ENCODE measurements at places on chromosomes 6 and 20.
A peak's percentile ranks its signal among the peaks of the same experiment; 100 is the strongest.

- no peak for DNase-seq
Observed at GRCh38 chr20:44888226-44889103, 3.0 kb downstream of the YWHAB start.

- no peak for DNase-seq
Observed at GRCh38 chr6:52718550-52718949, 44.7 kb downstream of the GSTA2 start.

GRCh38 chr6:132728616-132729015 lies 14.8 kb upstream of the VNN1 start:
- no peak for DNase-seq

DNA sequence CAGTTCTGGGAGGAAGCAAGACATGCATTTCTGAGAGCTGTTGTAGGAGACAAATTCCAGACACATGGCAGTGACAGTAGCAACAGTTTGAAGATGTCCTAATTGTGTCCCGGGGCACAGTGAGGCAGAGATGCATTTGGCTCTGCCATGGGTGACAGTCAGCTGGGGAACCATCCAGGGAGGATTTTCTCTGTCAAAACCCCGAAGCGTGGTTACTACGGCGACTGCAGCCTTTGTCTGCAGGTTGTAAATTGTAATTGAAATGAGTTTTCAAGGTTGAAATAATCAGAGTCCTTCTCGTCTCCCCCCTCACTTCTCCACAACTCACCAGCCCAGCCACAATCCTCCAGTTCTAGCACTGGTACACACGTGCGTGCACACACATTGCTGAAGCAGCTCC lies 100.1 kb downstream of the GRM4 start:
- no peak for DNase-seq

DNA sequence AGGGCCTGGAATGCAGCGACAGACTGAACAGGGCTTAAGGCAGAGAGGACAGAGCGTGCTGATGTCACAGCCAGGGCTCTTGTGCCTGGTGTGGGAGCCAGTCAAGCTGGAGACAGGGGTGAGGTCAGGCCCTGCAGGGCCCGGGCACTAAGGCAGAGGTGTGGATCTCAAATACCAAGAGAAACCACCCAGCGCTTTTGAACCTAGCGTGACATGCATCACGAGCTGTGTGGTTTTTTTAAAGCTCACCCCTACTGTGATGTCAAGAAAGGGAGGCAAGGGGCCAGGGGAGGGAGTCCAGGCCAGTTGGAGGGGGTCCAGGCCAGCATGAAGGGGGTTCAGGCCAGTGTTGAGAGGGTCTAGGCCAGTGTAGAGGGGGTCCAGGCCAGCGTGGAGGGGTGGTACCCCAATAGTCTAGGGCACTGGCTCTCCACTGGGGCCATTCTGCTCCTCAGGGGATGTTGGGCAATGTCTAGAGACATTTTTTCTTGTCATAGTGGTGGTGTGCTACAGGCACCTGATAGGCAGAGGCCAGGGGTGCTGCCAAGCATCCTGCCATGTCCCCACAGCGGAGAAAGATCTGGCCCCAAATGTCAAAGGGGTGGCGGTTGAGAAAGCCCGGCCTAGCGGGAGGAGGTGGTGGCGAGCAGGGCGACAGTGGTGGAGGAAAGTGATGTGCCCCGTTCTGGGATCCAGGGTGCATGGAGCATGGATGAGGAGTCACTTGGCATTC lies 42.6 kb downstream of the RBM38 start:
- no peak for DNase-seq

DNA sequence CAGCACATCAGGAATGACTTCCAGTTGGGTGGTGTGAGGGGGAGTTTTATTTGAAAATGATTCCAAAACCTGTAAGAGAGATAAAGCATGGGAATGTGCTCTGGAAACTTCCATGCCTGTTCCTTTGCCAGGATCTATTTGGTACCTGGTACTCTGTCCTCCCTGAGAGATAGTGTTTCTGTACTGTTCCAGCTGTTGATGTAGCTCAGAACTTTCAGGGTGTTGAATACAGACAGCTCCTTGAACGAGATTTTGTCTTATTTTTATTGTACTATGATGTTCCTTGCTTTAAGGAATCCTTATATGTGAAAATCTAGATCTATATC lies 148.7 kb upstream of the RIPOR2 start:
- no peak for DNase-seq

DNA sequence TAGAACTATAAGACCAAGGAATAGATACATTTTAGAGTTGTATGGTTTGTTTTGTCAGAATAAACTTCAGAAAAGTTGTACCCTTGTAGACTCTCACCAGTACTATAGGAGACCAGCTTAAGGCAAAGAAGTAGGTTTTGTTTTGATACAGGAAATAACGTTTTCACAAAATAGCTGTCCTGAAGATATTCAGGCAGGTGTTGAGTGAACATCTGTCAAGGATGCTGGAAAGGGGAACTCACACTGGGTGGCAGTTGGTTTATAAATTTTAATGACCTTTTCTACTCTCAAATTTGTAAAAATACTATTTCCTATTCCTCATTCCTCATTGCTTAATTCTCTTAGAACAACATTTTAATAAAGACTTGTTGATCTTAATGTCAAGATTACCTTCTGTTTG lies 174.0 kb upstream of the MAN1A1 start:
- DNase-seq = no peak

DNA sequence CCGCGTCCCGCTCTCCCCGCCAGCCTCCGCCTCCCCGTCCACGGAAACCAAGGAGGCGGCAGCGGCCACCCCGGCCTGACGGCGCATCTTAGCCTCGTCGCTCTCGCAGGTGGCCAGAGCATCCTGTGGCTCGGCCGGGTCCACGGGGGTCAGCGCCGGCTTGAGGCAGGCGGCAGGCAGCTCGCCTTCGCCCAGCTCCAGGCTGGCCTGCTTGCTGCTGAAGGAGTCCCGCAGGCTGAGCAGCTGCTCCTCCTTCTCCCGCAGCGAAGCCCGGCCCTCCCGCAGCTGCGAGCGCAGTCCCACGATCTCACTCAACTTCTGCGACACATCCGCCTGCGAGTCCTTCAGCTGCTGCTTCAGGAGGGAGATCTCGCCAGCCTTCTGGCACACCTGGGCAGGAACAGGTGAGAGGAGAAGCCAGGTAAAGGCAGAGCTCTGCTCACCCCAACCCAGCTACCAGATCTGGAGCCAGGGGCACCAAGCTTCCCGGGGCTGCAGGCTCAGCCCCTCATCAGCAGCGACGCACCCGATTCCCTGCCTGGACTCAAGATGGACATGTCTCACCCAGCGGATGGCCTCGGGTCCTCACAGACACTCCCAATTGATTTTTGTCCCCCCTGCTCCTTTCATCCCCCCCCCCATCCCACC lies 5.2 kb upstream of the FASTKD5 start:
- peak; percentile 70 for DNase-seq

DNA sequence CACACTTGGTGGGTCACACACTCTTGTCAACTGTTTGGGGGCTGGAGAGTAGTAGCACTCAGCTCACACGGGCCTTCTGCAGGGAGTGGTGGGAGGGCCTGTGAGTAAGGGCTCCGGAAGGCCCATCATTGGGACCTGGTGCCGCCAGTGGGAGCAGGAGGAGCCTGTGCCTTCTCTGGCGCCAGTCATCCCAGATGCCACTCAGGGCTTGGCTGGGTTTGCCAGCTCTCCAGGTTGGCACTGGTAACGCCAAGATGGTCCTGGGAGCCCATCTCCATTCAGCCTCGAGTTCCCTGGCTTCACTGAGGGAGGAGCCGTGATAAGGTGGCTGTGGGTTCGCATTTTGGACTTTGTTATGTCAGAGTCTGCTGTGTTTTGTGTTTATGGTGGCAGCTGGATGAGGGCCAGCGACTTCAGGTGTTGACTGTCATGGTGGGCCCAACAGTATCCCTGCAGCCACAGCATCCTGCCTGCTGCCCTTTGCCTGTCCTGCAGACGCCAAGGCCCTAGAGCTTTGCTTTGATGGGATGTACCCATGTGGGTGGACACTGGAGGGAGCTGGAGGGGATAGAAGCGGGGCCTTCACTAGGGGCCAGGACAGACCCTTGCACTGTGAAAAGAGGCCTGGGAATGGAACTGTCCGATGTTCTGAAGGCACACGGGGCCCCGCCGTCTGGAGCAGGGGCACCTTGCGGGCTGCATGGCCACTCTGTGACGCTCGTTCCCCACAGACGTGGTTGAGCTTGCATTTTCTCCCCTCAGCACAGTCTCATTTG lies 13.3 kb upstream of the DNAJC5 start:
- no peak for DNase-seq

DNA sequence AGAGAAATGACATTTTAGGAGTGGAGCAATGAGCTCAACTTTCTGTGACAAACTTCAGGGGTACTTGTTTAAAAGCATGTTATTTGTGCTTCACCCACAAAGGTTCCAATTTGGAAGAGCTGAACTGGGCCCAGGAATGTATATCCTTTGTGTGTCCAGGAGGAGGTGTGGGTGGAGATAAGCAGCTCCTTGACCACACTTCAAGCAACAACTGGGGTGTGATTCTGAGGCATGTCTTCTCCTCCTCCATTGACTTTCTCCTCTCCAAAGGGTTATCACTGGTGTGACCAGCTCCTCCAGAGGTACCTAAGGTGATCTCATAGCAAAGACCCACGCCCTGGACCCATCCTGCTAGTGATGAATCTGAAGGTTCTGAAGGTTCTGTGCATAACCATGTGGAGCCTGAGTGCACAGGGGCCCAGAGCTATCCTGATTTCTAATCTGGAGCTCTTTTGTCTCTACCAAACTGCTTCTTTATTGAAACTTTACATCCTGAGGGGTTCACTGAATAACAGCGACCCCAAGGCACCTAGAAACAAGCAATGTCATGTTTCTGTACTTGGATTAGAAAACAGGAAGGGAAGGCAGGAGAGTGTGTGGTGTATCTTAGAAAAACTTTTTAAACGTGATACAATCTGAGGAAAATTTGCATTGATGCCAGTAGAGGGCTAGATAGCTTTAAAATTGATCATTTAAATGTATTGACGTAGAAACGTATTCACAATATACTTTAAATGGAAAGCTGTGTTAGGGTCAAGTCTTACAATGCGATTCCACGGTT lies 60.9 kb upstream of the CD93 start:
- no peak for DNase-seq

GRCh38 chr6:111872401-111873177 lies 663 bp downstream of the FYN start:
- peak; percentile 36 for DNase-seq

DNA sequence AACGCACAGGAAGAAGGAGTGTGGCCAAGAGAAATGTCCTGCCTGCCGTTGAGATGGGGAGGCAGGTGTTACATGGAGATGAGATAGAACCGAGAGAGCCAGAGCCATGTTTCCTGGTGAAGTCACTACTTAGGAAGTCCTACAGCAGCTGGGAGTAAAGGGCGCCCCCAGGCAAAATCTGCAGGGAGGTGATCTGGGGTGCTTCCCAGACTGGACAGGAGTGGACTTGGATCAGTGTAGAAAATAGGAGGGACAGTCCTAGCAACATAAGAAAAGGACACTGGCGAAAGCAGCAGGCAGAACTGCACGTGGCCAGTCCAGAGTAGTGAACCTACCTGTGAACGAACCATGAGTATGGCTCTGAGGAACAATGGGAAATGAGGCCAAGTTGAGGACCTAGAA lies 85.3 kb downstream of the CD164 start:
- DNase-seq = no peak

- no peak for DNase-seq
Observed at GRCh38 chr6:81476881-81477280, 275.6 kb downstream of the TENT5A start.

GRCh38 chr6:170271771-170272314 lies 19.0 kb downstream of the DLL1 start:
- DNase-seq = no peak

DNA sequence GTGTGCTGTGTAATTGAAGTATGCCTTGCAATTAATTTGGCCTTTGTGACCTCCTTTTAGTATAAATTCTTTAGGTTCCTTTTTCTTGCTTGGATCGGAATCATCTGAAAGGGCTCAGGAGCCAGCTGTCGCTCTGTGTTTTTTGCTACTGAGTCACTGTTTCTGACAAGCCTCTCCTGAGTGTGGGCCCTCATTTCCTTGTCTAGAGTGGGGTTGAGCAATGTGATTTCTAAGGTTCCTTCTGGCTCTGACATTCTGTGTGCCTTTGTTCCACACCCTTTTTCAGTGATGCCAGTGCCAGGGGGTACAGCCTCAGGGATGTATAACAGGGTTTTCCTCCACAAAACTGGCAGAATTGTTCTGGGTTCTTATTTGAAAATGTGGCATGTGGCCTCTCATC lies 26.5 kb downstream of the DAAM2 start:
- no peak for DNase-seq

GRCh38 chr6:37850728-37851285 lies 31.3 kb downstream of the ZFAND3 start:
- DNase-seq = no peak

GRCh38 chr6:121497970-121498375 lies 62.5 kb downstream of the GJA1 start:
- no peak for DNase-seq

DNA sequence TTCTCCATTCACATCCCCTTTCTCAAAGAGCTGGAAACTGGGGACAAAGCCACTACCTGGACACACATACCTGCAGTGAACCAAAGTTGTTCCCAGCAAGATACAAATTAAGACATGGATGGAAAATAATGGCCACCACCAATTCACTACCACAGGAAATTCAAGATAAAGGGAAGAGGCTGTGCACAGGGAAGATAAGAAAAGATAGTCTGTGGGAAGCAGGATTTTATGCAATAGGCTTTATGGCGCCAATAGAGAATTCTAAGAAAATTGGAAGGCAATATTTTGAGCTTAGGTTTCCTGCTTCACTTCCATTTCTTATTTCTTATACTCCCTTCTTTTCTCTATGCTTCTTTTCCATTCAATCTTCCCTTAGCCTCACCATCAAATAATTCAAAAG lies 9.9 kb downstream of the GPX6 start:
- no peak for DNase-seq

GRCh38 chr6:105501826-105502344 lies 99.0 kb upstream of the PREP start:
- DNase-seq = no peak

DNA sequence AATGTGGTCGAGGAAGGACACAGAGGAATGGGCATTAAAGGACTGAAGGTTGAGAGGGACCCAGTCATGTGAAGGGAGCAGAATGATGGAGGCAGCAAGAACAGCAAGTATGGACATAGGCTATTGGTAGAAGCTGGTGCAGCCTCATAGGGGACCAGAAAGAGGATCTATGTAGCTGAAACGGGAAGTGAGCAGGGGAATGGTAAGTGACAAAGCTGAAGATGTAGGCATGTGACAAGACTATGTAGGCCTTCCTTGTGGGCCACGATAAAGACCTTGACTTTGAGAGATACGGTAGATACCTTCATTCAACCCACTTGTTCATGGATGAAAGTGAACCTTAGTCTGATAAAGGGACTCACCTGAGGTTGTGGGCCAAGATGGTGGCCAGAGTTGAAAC lies 3.5 kb downstream of the CTNNBL1 start:
- no peak for DNase-seq
